Right lobe of liver (tissue), 6 donors: ENCODE measurements at places on chromosomes 1 and 21.

DNA sequence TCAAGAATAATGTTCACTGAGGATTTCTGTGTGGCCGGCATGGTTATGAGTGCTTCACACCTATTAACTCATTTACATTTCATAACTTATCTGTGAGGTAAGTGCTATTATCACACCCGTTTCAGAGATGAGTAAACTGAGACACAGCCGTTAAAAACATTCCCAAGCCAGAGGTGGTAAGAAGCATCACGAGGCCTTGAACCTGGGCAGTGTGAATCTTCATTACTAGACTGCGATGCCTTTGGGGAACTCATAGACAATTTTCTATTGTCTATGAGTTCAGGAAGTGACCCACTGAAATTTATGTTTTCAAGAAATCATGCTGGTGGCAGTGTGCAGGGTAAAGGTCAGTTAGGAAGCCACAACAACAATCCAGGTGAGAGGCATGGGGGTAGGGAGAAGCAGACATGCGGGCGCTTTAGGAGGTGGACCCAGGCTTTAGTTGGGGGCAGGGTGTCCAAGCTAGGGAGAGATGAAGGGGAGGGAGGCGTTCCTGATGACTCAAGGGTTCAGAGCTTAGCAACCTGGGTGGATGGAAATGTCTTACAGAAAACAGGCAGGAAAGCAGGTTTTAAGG lies 14.5 kb downstream of the GNG12 start:
- no peaks in the 10 kb centered on the region for H3K36me3 ChIP-seq
- peak; percentile 59 for DNase-seq
- no peaks in the 10 kb centered on the region for H3K27me3 ChIP-seq
- H3K4me3 ChIP-seq = no peak overlapping the region
- H3K4me1 ChIP-seq = peaks cover 40% of the 10 kb centered on the region

- H3K36me3 ChIP-seq = no peaks in the 10 kb centered on the region
- no peak overlapping the region for H3K27ac ChIP-seq
- DNase-seq = no peak
- no peak overlapping the region for H3K4me3 ChIP-seq
- no peaks in the 10 kb centered on the region for H3K4me1 ChIP-seq
- H3K27me3 ChIP-seq = no peaks in the 10 kb centered on the region
Measured at GRCh38 chr1:47533793-47534328, 96.0 kb downstream of the FOXD2 start.

- H3K36me3 ChIP-seq = no peaks in the 10 kb centered on the region
- no peak for DNase-seq
- no peaks in the 10 kb centered on the region for H3K27me3 ChIP-seq
- no peaks in the 10 kb centered on the region for H3K4me1 ChIP-seq
Measured at GRCh38 chr1:13627127-13627526, 43.5 kb downstream of the PDPN start.

GRCh38 chr1:207362962-207363860 lies 41.7 kb downstream of the CD55 start:
- H3K4me1 ChIP-seq = no peaks in the 10 kb centered on the region
- no peaks in the 10 kb centered on the region for H3K36me3 ChIP-seq
- DNase-seq = no peak
- no peak overlapping the region for H3K4me3 ChIP-seq
- H3K27ac ChIP-seq = no peak overlapping the region

DNA sequence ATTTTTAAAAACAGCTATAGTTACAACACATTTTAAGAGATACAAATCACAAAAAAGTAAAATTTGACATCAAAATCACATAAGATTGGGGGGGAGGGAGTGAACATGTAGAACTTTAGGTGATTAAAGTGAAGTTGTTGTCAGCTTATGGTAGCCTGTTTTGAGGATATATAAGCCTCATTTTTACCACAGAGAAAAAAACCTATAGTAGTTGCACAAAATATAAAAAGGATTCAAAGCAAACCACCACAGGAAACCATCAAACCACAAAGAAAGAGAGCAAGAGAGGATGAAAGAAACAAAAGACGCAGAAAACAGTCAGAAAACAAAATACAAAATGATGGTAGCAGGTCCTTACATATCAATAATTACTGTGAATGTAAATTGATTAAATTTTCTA lies 291.9 kb upstream of the DEPDC1 start:
- H3K36me3 ChIP-seq = no peaks in the 10 kb centered on the region
- DNase-seq = no peak
- H3K27ac ChIP-seq = no peak overlapping the region
- no peaks in the 10 kb centered on the region for H3K27me3 ChIP-seq
- H3K4me3 ChIP-seq = no peak overlapping the region

DNA sequence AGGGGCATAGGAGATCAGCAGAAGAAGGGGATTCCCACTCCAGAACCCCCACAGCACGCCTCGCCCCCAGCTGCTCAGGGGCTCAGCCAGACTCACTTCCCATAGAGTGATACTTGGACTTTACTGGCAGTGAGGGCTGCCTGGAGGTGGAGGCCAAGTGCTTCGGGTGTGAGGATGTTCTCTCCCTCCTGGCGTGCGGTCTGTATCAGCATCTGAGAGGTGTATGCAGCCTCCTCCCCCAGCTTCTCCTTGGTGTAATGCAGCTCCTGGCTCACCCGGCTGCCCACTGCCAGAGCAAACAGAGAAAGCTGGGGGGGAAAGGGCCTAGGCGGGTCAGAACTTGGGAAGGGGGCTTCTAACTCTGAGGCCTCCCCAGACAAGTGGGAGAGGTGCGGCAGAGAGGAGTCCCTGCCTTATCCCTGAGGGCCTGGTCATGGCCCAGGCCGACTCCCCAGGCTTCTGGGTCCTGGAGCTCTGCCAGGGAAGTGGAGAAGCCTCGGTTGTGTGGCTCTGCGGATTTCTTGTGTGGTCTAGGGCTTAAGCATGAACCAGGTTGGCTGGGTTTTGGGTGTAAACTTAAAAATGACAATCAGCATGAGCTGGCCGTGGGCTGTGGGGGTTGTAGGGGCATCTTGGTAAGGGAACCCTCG lies 10.9 kb downstream of the PTCH2 start:
- no peak for DNase-seq
- H3K27ac ChIP-seq = no peak overlapping the region
- no peaks in the 10 kb centered on the region for H3K36me3 ChIP-seq
- no peaks in the 10 kb centered on the region for H3K4me1 ChIP-seq

DNA sequence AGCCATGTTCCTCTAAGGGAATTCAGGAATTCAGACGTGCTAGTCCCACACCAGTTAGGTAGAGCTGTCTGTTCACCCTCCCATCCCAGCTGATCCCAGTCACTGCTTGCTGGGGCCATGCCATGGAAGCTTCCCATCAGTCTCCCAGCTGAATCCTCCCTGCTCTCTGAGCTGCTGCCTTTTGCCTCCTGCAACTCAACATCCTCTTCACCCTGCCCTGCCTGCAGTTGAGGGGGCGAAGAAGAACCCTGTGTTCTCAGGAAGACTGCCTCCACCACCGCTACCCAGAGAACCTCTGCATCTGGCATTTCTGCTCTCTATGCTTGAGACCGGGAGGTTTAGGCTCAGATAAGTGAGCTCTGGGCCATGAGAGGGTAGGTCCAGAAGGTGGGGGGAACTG lies 16.2 kb downstream of the CDCA8 start:
- no peaks in the 10 kb centered on the region for H3K27me3 ChIP-seq
- H3K36me3 ChIP-seq = no peaks in the 10 kb centered on the region
- no peak overlapping the region for H3K27ac ChIP-seq
- DNase-seq = no peak
- H3K4me3 ChIP-seq = no peak overlapping the region
- H3K4me1 ChIP-seq = no peaks in the 10 kb centered on the region

DNA sequence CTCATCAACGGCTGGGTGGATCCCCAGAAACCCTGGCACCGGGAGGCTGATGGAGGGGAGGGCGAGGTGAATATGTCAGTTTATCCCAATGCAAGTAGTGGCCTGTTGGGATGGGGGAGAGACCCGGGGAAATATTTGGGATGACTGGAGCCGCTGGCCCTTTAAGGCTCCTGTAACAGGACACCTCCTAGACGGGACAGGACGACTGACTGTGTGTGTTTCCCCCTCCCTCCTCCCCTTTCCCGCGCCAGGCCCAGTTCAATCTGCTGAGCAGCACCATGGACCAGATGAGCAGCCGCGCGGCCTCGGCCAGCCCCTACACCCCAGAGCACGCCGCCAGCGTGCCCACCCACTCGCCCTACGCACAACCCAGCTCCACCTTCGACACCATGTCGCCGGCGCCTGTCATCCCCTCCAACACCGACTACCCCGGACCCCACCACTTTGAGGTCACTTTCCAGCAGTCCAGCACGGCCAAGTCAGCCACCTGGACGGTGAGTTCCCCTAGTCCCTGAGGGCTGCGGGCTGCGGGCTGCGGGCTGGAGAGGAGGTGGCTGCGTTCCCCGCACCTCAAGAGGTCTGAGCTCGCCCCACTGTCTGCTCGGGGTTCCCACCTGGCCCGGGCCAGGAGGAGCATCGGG lies 44.8 kb upstream of the CCDC27 start:
- no peak for DNase-seq
- H3K4me3 ChIP-seq = no peak overlapping the region
- H3K4me1 ChIP-seq = no peaks in the 10 kb centered on the region
- no peak overlapping the region for H3K27ac ChIP-seq

GRCh38 chr1:74822851-74823401 lies 90.0 kb downstream of the TYW3 start:
- DNase-seq = no peak
- no peak overlapping the region for H3K27ac ChIP-seq
- H3K4me1 ChIP-seq = no peaks in the 10 kb centered on the region
- H3K4me3 ChIP-seq = no peak overlapping the region

DNA sequence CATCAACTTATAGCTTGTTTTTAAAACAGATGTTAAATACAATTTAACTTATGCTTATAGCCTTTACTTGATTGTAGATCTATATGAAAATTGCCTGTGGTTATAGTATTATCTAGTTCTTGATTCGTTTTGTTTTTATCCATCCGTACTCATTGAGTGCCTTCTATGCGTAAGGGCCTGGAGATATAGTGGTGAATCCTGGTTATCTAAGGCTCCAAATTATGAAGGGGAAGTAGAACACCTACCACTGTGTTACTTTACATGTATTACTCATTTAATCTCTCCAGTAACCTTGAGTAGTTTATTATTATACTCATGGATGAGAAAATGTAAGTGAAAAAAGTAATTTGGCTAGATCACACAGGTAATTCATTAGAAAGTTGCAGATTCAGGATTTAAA lies 121.8 kb downstream of the OSBPL9 start:
- no peak for DNase-seq
- no peak overlapping the region for H3K27ac ChIP-seq
- no peaks in the 10 kb centered on the region for H3K27me3 ChIP-seq
- H3K4me1 ChIP-seq = peaks cover 30% of the 10 kb centered on the region
- no peaks in the 10 kb centered on the region for H3K36me3 ChIP-seq

- no peaks in the 10 kb centered on the region for H3K4me1 ChIP-seq
- no peak for DNase-seq
- H3K36me3 ChIP-seq = no peaks in the 10 kb centered on the region
- H3K27ac ChIP-seq = no peak overlapping the region
- H3K27me3 ChIP-seq = no peaks in the 10 kb centered on the region
Measured at GRCh38 chr1:65959896-65960567, 167.3 kb downstream of the PDE4B start.

DNA sequence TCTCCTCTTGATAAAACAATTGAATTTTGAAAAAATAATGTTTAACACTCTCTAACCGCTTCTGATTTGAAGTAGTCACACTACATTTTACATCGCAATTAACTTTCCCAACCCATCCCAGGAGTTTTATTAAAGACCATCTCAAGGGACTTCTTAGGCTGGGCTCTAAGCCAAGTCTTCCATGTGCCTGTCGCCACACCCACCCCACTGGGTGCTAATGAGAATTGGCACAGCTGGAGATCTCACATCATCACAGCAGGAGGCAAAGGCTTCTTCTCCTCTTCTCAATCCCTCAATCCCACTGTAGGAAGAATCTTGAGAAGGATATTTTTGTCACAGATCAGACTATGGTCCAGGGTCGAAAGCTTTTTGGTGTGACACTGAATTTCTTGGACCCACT lies 328.9 kb downstream of the NUF2 start:
- no peaks in the 10 kb centered on the region for H3K4me1 ChIP-seq
- H3K27ac ChIP-seq = no peak overlapping the region
- no peak overlapping the region for H3K4me3 ChIP-seq
- no peaks in the 10 kb centered on the region for H3K27me3 ChIP-seq
- no peaks in the 10 kb centered on the region for H3K36me3 ChIP-seq

DNA sequence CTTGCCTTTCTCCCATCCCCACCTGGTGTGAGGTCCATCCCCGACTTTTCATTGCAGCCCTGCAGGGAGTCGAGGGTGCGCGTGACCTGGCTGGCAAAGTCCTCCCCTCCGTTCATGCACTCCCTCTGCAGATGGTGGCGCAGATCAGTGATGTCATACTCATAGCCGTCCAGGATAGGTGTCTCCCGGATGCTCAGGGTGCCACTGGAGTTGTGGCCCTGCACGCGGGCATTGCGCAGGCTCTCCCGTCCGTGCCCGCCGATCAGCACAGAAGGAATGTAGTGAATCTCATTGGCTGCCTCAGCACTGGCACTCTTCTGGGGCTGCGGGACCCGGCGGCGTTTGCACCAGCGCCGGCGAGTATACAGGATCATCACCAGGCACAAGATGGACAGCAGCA lies 132.1 kb downstream of the ASTN1 start:
- no peak overlapping the region for H3K4me3 ChIP-seq
- H3K27ac ChIP-seq = no peak overlapping the region
- no peaks in the 10 kb centered on the region for H3K27me3 ChIP-seq
- no peaks in the 10 kb centered on the region for H3K36me3 ChIP-seq
- no peaks in the 10 kb centered on the region for H3K4me1 ChIP-seq
- DNase-seq = no peak

GRCh38 chr1:100976936-100977335 lies 48.6 kb downstream of the DPH5 start:
- no peak overlapping the region for H3K4me3 ChIP-seq
- H3K27me3 ChIP-seq = no peaks in the 10 kb centered on the region
- no peak for DNase-seq
- no peaks in the 10 kb centered on the region for H3K36me3 ChIP-seq
- H3K27ac ChIP-seq = no peak overlapping the region
- no peaks in the 10 kb centered on the region for H3K4me1 ChIP-seq

DNA sequence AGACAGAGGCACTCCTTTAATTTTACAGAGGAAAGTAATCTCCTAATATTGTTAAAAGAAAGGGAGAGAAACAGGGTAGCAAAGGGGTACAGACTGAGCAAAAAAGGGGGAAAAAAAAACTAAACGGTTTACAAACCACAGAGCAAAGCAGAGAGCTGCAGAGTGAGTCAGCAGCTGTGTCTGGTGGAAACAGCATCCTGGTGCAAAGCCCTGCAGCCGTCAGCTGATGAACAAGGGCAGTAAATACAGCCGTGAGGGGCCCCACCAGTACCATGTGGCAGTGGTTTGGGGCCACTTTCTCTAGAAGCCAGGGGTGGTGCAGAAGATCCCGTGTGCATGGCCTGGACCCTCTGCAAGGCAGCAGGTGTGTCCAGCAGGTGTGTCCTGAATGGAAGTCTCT lies 111.3 kb downstream of the ERG start:
- no peaks in the 10 kb centered on the region for H3K4me1 ChIP-seq
- DNase-seq = no peak
- no peak overlapping the region for H3K27ac ChIP-seq
- peaks cover 4% of the 10 kb centered on the region for H3K27me3 ChIP-seq

GRCh38 chr1:33430692-33431593 lies at the start of gene PHC2:
PHC2 (minus strand) TSS chr1:33431095; CDS start chr1:33375539, 55,556 bp downstream.
- no peaks in the 10 kb centered on the region for H3K36me3 ChIP-seq
